ENCODE measurements at places on chromosomes 13 and 19. TPM values are rescaled to one million over a fixed set of nuclear protein-coding genes. Genes with fewer than 3 reads are reported as not detected.

The IZUMO1 gene
- total RNA-seq: not detected

The ZNF491 gene
- not detected for total RNA-seq

The FAM124A gene
- total RNA-seq: 2.3 TPM

The FXYD3 gene
- total RNA-seq: 0.50 TPM

The HRC gene
- total RNA-seq: 0.05 TPM

The ZNF600 gene
- 0.21 TPM for total RNA-seq

The LRRC25 gene
- 0.06 TPM for total RNA-seq

The OR7A5 gene
- not detected for total RNA-seq

The C19orf38 gene
- not detected for total RNA-seq

The ATP1A3 gene
- 4.0 TPM for total RNA-seq

The NALCN gene
- 4.2 TPM for total RNA-seq

The DBP gene
- 1.9 TPM for total RNA-seq

The TPTE2 gene
- not detected for total RNA-seq

The PDX1 gene
- 0.04 TPM for total RNA-seq

The RFPL4AL1 gene
- 0.17 TPM for total RNA-seq

The LGALS4 gene
- 0.35 TPM for total RNA-seq

The GRK1 gene
- total RNA-seq: 0.19 TPM

The RAB11B gene
- 115 TPM for total RNA-seq

The FAM98C gene
- 27.1 TPM for total RNA-seq

The RFXAP gene
- total RNA-seq: 0.89 TPM

The ZNF724 gene
- 0.63 TPM for total RNA-seq

The SIGLEC5 gene
- total RNA-seq: not detected

The NCCRP1 gene
- total RNA-seq: 1.5 TPM

The ZNF90 gene
- not detected for total RNA-seq

The KCNK6 gene
- total RNA-seq: 4.0 TPM

The FOXO1 gene
- 12.1 TPM for total RNA-seq

The INTS6 gene
- total RNA-seq: 11.1 TPM

The DAND5 gene
- 0.07 TPM for total RNA-seq

The MIDN gene
- total RNA-seq: 55.2 TPM

The ABHD13 gene
- 5.0 TPM for total RNA-seq

The TNFAIP8L1 gene
- total RNA-seq: 4.1 TPM

The DACH1 gene
- not detected for total RNA-seq

The IGFL1 gene
- 2.3 TPM for total RNA-seq

The CYP2A6 gene
- total RNA-seq: not detected

The NAPSA gene
- 0.85 TPM for total RNA-seq

The ZNF534 gene
- not detected for total RNA-seq

The PRR36 gene
- total RNA-seq: 0.44 TPM

The RFX1 gene
- 5.4 TPM for total RNA-seq

The ZIC2 gene
- total RNA-seq: 3.6 TPM

The ZMYM5 gene
- total RNA-seq: 5.7 TPM

The KASH5 gene
- total RNA-seq: not detected

The CD37 gene
- total RNA-seq: not detected

The RPL36 gene
- total RNA-seq: 879 TPM

The ZNF497 gene
- total RNA-seq: 1.2 TPM

The SLC6A16 gene
- total RNA-seq: 1.3 TPM

The RPL21 gene
- total RNA-seq: 1,221 TPM

The ZNF284 gene
- total RNA-seq: 0.38 TPM

The LRRC63 gene
- 0.08 TPM for total RNA-seq

The ZNF490 gene
- total RNA-seq: 0.51 TPM

The RNF225 gene
- total RNA-seq: 0.14 TPM

The ILF3 gene
- 165 TPM for total RNA-seq

The NLRP7 gene
- total RNA-seq: 0.02 TPM

The SRRM5 gene
- 0.73 TPM for total RNA-seq

The PROSER3 gene
- 21.4 TPM for total RNA-seq

The CEACAM16 gene
- total RNA-seq: 0.13 TPM

The ZNF560 gene
- not detected for total RNA-seq

Data from A549 treated with AZD2906 at 1 μM for 4 hours (cell line).